ENCODE measurements at places on chromosomes 5 and 9.
A peak's percentile ranks its signal among the peaks of the same experiment; 100 is the strongest.

DNA sequence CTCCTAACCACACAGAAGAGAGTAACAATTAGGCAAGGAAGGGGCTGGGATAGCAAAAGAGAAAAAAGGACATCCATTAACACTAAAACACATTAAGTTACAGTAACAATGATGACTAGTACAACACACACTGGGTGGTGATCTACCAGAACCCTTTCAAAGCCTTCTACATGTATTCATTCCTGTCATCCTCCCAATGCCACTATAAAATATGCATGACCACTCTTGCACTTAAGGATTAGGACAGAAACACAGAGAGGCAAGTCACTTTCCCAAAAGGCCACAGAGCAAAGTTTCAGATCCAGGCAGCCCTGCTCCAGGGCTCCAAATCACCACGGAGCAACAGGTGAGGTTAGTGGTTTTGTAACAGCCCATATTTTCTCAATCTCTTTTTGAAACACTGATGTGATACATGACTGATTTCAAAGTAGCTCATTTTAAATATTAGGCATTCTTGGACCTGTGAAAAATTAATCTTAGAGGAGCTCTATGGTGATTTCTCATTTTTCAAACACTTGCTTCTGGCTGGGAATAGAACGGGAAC, 86.7 kb downstream of the AUH start:
- DNase-seq: no peak

GRCh38 chr9:31608416-31608815, 776.0 kb upstream of the ACO1 start:
- no peak for DNase-seq

DNA sequence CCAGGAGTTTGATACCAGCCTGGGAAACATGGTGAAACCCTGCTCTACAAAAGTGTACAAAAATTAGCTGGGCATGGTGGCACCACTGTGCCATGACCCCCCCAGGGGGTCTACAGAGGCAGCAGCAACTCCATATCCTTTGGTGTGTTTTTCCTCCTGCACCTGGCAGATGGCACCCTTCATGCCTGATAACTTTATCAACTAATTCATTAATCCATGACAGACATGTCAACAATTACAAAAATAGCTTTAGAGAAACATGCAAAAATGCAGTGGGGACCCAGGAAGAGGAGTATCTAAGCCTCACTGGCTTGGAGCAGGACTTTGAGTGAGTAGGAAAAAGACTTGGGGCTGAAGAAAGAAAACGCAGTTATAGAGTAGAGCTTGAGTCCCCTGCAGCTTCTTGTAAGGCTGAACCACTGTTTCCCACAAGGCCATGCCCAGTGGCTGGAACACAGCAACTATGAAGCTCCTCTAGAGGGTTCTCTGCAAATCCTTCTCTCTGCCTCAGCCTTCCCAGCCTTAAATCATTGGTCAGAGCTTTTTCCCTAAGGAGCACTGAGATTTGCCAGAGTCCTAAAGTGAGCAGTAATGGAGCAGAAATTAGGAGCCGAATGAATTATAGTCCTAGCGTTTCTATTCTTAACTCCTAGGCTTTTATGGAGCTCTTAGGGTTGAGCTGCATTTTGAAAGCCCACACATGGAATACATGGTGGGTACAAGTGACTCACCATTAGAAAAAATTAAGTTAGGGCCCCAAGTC, 25.5 kb upstream of the B4GALT1 start:
- DNase-seq: no peak

DNA sequence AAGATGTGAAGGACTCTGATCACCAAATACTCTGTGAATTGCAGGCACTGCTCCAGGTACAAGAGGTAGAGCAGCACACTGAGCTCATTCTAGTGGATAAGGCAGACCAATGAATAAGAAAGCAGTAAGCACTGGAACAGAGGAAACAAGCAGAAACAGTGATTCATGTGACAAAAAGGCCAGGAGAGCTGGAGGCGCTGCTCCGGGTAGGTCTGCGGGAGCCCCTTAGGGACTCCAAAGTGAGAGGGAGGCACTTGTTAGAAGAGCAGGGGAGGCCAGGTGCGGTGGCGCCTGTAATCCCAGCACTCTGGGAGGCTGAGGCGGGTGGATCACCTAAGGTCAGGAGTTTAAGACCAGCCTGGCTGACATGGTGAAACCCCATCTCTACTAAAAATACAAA, 231.6 kb upstream of the NFIL3 start:
- DNase-seq: no peak

DNA sequence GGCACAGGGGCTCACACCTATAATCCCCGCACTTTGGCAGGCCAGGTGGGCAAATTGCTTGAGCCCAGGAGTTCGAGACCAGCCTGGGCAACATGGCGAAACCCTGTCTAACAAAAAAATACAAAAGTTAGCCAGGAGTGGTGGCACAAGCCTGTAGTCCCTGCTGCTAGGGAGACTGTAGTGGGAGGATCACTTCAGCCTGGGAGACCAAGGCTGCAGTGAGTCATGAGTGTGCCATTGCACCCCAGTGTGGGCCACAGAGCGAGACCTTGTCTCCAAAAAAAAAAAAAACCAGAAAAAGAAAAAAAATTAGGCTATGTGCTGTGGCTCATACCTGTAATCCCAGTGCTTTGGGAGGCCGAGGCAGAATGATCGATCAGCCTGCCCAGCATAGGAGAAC, 58.5 kb upstream of the EIF4EBP3 start:
- DNase-seq: no peak

- DNase-seq: no peak
These were observed 311.0 kb downstream of the GABRB2 start for GRCh38 chr5:161235569-161235968.

DNA sequence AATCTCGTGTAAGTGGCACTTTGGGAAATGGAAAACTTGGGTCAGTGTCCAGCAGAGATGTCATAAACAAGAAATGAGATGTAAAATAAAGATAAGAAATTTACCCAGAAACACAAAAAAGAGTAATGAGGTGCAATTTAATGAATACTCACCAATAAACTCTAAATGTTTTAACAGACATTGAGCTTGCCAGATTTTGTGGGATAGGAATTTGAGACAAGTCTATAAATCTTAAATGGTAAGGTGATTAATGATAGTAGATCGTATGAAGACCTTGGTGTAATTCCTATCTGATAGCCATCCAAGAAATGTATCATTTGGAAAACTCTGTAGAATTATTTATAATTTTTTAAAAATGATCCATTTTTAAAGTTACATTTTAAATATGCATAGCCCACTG, 682.4 kb downstream of the MAT2B start:
- no peak for DNase-seq

- no peak for DNase-seq
These were observed 7.4 kb downstream of the CPLX2 start for GRCh38 chr5:175878544-175879438.

GRCh38 chr5:177295924-177296323, 7.6 kb downstream of the RAB24 start:
- no peak for DNase-seq

- DNase-seq: no peak
These were observed 653.4 kb upstream of the ZNF608 start for GRCh38 chr5:125399885-125400284.

GRCh38 chr9:68852941-68853340, 147.9 kb downstream of the PIP5K1B start:
- DNase-seq: no peak

GRCh38 chr9:91178281-91179236, 183.2 kb downstream of the AUH start:
- no peak for DNase-seq

DNA sequence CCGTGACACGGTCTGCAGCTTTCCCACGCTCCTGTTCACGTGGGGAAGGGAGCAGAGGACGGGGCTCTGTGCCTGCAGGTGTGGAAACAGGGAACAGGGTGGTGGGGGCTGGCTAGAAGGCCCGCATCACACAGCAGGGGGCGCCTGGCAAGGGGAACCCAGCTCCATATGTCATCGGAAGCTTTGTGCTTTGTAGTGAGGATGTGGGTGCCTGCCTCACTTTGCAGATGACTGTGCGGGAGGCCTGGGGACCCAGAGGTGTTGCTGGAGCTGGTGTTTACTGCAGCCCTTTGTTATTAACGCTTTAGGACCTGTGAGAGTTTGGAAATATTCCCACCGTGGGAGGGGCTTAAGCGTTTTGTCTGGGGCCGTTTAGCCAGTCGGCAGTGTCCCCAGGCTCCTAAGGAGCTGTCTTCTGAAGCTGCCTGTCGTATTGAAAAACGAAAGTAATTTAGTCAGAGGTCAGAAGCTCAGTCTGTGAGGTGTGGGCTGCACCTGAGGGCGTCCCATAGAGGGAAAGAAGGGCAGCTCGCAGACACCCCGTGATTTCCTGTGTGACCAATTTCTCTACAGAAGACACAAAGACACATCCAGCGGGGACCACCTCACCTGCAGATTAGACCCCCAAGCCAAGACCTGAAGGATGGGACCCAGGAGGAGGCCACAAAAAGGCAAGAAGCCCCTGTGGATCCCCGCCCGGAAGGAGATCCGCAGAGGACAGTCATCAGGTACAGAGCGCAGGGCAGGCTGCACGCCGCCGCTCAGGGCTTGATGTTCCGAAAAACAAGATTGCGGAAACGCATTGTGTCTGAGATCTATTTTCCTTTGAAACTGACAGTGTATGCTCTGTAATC, 9.1 kb downstream of the MAN1B1 start:
- DNase-seq: peak; percentile 89

GRCh38 chr5:43268188-43268820, 44.9 kb downstream of the HMGCS1 start:
- no peak for DNase-seq

- DNase-seq: no peak
These were observed 674 bp downstream of the C5orf15 start for GRCh38 chr5:133967698-133968203.

DNA sequence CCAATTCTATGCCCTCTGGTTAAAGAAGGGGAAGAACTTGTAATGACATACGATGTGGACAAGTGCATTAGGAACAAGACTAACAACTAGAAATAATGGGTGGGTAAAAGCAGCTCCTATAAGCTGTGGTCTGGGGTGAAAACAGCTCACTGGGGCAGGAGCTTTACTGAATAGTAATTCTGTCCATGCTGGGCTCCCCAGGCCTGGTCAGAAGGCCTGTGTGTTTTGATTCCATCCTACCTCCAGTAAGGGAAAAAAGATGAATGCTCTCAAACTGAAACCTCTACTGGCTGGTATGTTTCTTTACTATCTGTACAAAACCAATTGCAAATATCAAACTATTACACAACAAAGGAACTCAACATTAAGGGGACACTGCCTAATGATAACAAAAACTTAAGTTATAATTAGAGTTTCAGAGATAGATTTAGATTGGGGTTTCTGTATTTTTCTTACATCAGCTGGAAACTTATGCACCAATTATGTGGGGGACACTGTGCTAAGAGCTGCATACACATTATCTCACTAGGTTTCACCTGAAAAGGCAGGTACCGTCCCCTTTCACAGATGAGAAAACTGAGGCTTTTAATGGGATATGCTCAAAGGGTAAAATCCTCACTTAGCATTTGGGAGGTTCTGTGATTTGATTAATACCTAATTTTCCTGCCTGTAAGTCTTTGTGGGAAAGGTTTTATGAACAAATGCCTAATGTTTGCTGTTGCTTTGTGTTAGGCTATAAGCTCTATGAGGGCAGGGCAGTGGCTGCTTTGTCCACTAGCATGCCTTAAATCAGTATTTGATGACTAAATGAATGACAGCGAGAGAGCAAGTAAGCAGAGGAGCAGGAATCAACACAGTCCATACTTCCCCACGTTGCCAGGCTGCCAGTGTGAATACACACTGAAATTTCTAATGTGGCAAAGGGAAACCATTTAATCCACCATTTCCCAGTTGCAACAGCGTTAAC, 53.6 kb downstream of the ELL2 start:
- DNase-seq: no peak

DNA sequence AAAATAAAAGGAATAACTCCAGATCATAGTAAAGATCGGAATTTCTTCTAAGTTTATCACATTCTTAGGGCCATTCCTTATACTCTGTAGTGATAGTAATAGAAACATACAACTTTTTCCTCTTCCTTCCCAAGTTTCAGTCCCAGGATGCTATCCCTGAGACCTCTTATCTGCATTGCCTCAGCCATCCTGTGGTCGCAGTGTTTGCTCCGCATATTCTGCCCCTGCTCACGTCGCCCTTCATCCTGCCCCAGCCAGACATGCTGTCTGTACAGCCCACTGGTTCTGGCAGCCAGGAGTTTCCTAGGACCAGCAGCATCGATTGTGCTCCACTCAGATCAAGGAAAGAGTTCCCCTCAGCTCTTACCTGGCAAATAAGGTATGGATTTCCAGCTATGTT, 132.7 kb upstream of the ERCC6L2 start:
- DNase-seq: no peak

GRCh38 chr9:107488375-107489143, 1.0 kb downstream of the KLF4 start:
- no peak for DNase-seq

GRCh38 chr5:25701936-25702335, 1057.2 kb upstream of the CDH10 start:
- no peak for DNase-seq

DNA sequence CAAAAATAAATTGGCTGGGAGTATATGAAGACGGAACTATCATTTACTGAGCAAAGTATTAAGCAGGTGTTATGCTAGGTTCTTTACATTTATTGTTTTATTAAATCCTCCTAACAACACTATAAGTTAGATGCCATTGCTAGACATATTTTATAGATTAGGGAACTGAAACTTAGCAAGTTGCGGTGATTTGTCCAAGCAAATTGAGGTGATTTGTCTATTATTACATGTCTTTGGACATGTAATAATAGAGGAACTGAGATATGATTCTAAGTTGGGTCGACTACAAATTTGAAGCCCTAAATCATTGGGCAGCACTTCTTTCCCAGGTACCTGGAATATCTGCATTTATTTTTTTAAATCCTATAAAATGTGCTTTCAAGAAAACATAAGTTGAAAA, 429.9 kb downstream of the GABRG2 start:
- DNase-seq: no peak

DNA sequence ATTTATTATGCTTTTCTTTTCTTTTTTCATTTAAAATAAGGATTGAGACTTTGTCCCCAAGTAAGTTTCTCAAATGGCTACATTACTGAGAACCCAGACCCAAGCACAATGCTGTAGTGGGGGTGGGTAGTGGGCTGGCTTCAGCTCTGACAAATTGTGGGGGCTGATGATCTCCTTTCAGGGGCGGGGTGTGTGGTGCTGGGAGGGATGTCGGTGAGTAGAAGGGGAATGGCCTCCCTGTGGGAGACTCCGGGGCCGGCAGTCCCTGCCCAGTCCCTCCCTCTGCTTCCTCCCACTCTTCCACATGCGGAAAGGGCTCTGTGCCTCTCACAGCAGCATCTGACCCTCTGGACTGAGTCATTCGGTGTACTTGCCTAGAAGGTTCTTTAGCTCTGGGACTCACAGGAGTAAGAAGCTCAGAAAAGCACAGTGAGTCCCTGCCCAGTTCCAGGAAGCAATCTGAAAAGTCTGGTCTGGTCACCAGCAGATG, 14.3 kb downstream of the CD180 start:
- no peak for DNase-seq

DNA sequence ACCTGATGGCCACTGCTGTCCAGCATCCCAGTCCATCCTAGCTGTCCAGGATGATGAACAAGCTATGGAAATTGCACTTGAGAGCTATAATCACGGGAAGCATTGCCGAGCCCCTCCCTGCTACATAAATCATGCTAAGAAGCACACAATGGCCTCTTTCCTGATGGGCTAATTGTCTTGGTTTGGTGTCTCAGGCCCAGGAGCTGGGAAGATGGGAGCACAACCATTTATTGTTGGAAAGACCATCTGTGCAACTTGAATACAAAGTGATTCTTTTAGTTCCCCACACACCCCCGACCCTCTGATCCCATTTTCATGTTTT, 80.4 kb downstream of the RGS3 start:
- no peak for DNase-seq

All from CD4-positive, alpha-beta T cell treated with Interleukin-6 at 100 ng/mL for 8 hours (primary cell).